Fibroblast of lung (primary cell): ENCODE measurements at places on chromosomes 7 and 10. TPM values are rescaled to one million over a fixed set of nuclear protein-coding genes. Genes with fewer than 3 reads are reported as not detected.

DNA sequence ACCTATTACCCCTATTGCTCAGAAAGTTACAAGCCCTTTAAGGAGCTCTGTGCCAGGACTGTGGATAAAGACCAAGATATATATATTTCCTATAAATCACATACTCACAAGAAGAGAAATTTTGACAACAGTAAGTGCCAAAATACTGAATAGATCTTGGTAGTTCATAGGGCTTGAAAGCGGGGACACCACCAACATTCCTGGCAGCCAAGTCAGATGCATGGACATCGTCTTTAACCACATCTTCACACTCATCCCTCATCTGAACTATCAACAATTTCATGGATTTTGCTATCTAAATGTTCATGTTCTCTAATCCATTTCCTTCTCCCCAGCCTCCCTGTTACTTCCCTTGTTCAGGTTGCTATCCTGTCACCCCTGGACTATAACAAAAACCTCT lies 67.5 kb upstream of the LRRC17 start:
- H3K36me3 ChIP-seq = no peaks in the 10 kb centered on the region
- H3K4me1 ChIP-seq = no peaks in the 10 kb centered on the region
- no peak overlapping the region for H3K4me3 ChIP-seq
- no peak for DNase-seq
- no peaks in the 10 kb centered on the region for H3K27me3 ChIP-seq

- no peak overlapping the region for H3K27ac ChIP-seq
- no peaks in the 10 kb centered on the region for H3K36me3 ChIP-seq
- no peaks in the 10 kb centered on the region for H3K27me3 ChIP-seq
Measured at GRCh38 chr10:21488246-21488956, 37.1 kb downstream of the SKIDA1 start.

DNA sequence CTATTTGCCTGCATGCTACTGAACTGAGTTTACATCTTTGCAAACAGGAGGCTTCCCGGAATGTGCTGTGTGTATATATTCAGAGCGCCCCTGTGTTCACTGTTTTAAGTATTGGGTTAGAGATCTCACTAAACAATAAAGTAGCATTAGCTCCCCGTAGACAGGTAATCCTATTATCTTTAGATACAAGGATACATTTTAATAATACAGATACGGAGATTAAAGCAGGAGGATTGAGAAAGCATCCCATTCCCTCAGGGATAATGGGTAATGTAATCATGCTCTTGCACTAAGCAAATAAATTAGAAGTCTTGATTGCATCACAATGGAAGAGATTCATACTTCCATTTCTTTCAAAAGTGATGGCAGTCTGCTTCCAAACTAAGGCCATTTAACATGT lies 809.0 kb downstream of the NRG3 start:
- H3K36me3 ChIP-seq = no peaks in the 10 kb centered on the region
- no peak overlapping the region for H3K4me3 ChIP-seq
- no peaks in the 10 kb centered on the region for H3K4me1 ChIP-seq
- no peak overlapping the region for H3K27ac ChIP-seq
- no peak for DNase-seq

- H3K4me3 ChIP-seq = no peak overlapping the region
- no peaks in the 10 kb centered on the region for H3K36me3 ChIP-seq
- DNase-seq = no peak
- no peak overlapping the region for H3K27ac ChIP-seq
- no peaks in the 10 kb centered on the region for H3K27me3 ChIP-seq
- no peaks in the 10 kb centered on the region for H3K4me1 ChIP-seq
Measured at GRCh38 chr10:111004016-111004415, 72.8 kb upstream of the ADRA2A start.

The TUBAL3 gene
- total RNA-seq = not detected in 2 replicates

GRCh38 chr10:91409069-91409868 lies 875 bp upstream of the HECTD2 start:
- DNase-seq = peak; percentile 89
- H3K27me3 ChIP-seq = no peaks in the 10 kb centered on the region
- peak overlapping the region; percentile 83 for H3K4me3 ChIP-seq
- peak overlapping the region; percentile 99 for H3K27ac ChIP-seq

The IGF2BP3 gene
- 1.5 and 4.3 TPM in 2 replicates for total RNA-seq

DNA sequence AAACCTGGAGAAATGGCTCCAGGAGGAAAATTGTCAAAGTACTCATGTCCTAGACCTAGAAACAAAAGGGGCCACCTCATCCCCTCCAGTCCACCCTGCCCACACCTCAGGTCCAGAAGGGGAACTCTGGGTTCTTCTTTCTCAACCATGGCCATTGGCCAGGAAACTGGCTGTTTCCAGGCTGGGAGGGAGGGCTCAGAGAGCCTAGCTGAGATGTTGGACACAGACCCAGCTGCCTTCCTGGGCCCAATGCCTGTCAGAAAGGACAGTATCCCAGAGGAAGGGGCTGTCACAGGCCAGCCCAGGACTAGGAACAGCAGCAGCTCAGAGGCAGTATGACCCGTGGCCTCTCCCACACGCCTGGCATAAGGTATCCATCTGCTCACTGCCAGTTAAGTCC lies 9.6 kb downstream of the GRID1 start:
- H3K27ac ChIP-seq = no peak overlapping the region
- H3K4me3 ChIP-seq = no peak overlapping the region
- no peaks in the 10 kb centered on the region for H3K36me3 ChIP-seq

The PLXNA4 gene
- total RNA-seq = 1.2 and 1.8 TPM in 2 replicates

The TCF7L2 gene
- total RNA-seq = 4.1 and 5.0 TPM in 2 replicates

GRCh38 chr10:79229071-79229541 lies 118.2 kb upstream of the PPIF start:
- no peak overlapping the region for H3K27ac ChIP-seq
- H3K4me3 ChIP-seq = no peak overlapping the region
- no peak for DNase-seq
- peaks cover 16% of the 10 kb centered on the region for H3K36me3 ChIP-seq
- no peaks in the 10 kb centered on the region for H3K27me3 ChIP-seq

GRCh38 chr10:5830629-5831445 lies 17.6 kb upstream of the GDI2 start:
- DNase-seq = no peak
- no peaks in the 10 kb centered on the region for H3K36me3 ChIP-seq
- H3K4me3 ChIP-seq = no peak overlapping the region
- H3K4me1 ChIP-seq = no peaks in the 10 kb centered on the region

The BHLHA15 gene
- total RNA-seq = 0.33 and 0.51 TPM in 2 replicates

GRCh38 chr10:113475381-113475807 lies 77.5 kb upstream of the HABP2 start:
- no peaks in the 10 kb centered on the region for H3K36me3 ChIP-seq
- no peaks in the 10 kb centered on the region for H3K27me3 ChIP-seq
